ENCODE measurements at places on chromosomes 7 and 10.

DNA sequence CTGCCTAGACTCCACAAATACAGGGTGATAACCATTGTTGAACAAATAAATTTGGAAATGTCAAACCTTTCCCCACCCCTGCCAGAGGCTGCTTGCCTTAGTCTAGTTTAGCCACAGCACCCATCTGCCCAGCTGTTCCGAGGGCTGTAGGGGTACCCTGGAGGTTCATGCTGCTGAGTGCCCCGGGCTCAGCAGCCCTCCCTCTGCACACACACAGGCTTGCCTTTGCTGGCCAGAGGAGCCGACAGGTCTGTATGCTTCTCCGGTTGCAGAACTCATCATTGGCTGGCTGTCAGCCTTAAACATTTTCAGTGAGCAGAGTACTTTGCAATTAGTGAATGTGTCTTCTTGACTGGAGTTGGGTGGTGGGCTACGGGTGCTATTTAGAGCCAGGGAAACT is 122.9 kb downstream of the NRF1 start:
- no peak for DNase-seq

DNA sequence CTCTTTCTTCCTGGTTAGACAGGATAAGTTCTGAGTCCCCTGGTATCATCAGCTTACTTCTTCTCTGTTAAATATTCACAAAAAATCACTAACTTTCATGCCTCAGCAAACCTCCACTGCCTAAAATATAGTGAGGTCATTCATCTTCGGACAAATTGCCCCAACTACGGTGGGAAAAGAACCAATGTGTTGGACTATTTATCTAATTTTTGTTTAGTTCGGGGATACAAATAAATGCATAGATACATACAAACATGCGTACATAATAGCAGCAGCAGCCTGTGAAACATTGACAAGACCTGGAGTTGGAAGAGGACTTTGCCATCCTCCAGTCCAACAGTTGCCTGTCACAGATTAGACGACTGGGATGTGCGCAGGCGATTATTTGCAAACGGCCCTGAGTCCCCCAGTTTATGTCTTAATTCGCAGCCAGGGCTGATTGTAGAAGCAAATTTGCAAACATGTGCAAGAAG is 51.5 kb downstream of the EGFR start:
- no peak for DNase-seq

DNA sequence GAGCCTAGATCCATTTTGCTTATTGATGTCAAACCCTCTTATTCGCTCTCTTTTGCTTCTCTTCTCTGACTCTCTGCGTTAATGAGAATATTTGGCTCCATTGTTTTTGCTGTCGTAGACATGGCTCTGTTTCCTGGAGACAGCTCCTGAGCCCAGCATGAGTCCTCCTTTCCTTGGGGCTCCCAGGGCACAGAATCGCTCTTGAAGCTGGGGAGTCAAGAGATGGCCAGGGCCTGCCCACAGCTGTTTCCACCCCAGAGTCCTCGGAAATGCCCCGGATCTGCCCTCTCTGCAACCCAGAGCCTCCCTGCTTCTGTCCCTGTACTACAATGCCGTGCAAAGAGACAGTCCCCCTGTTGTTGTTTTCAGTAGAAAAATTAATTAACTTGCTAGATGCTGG is 566.7 kb upstream of the FOXK1 start:
- no peak for DNase-seq

DNA sequence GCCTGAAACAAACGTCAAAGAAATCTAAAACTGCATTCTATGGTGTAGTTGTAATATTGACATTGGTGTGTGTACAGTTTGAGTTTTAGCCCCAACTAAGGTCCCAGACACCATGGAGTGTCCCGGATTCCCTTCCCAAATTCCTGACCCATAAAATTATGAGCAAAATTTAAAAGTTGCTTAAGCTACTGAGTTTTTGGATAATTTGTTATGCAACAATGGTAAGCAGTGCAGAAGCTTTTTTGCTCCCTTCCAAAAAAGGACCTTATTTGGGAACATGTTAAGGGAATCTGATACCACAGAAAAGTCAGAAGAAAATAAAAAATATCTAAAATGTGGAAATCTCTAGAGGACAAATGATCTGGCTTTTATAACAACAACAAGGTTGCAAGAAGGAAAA is 63.3 kb upstream of the KMT2E start:
- no peak for DNase-seq

GRCh38 chr7:27106181-27106900 is 3.9 kb upstream of the HOXA2 start:
- DNase-seq, result no peak

GRCh38 chr10:44356139-44357022 is 28.5 kb downstream of the CXCL12 start:
- no peak for DNase-seq

- no peak for DNase-seq
Observed at GRCh38 chr7:117901089-117901797, 28.0 kb upstream of the CTTNBP2 start.

- no peak for DNase-seq
Observed at GRCh38 chr10:5971315-5971832, 6.0 kb downstream of the IL15RA start.

GRCh38 chr7:26813432-26813831 is 51.0 kb downstream of the SKAP2 start:
- DNase-seq, result no peak

DNA sequence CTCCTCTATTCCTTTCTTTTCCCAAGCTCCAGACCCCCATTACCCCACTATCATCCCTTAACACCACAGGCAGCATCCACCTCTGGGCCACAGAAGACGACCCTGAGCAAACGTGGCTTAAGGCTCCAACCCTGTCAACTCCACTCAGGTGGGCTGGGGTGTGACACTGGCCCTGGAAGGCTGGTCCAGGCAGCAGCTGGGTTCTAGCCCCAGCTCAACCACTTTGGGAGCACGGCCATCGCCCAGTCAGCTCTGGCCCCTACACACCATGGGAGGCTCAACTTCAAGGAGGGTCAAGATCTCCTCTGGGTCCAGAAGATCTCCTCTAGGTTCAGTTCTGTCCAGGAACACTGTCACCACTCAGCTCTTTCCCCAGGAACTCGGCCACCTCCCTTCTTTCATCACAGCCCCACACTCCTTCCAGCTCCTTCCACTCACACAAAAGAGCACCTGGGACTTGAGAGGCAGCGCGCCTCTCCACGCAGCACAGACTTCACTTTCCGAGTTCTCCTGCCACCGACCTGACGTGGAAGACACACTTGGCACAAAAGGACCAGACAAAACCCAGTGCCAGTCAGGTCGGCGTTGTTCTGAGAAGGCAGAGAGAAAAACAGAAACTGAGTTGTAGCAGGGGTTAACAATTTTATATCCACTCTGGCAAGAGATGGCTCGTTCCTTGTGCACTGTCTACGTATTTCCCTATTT is 84.1 kb downstream of the CTBP2 start:
- DNase-seq, result no peak

DNA sequence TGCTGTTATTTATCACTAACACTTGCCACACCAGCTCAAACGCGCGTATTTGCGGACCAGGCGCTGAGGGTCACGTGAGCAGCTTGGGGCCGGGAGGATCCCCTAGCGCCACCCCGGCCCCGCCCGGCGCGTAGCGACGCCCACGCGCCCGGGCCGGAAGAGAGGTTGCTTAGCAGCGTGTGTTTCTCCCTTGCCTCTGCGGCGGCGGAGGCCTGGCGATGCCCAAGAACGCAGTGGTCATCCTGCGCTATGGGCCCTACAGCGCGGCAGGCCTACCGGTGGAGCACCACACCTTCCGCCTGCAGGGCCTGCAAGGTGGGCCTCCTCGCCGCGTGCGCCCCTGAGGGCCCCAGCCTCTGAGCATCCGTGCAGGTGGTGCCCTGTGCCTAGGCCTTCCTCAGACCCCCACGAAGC is at the start of gene C10orf53:
Gene C10orf53, plus strand, starts transcription at position 172 of the 414 bp plus-strand sequence. Its CDS starts 47 bp downstream, at position 219.
- DNase-seq, result no peak

DNA sequence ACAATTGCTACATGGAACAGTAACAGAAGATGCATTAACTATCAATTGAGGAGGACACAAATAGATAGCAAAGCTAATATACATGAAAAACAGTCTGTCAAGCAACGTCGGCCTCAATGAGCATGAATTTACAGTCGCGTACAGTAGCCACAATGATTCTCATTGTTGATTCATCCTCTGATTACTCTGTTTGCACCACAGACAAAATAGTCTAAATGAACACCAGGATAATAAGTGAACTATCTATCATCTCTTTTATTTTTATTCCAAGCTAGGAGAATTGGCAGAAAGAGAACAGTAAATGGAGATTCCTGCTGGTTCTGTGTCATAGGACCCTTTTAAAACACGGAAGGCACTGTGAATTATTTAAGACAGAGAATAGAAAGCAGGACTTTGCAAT is 108.5 kb downstream of the EVX1 start:
- no peak for DNase-seq

GRCh38 chr10:17907641-17908040 is 44.1 kb upstream of the SLC39A12 start:
- DNase-seq, result no peak

GRCh38 chr7:1811850-1812508 is 141.9 kb downstream of the ELFN1 start:
- peak; percentile 14 for DNase-seq

- DNase-seq, result no peak
Observed at GRCh38 chr7:100739934-100740333, 6.5 kb downstream of the ZAN start.

- no peak for DNase-seq
Observed at GRCh38 chr10:7789390-7789789, 1.4 kb downstream of the ATP5F1C start.

GRCh38 chr7:65927489-65928448 is 54.2 kb downstream of the GUSB start:
- DNase-seq, result no peak

GRCh38 chr10:29450405-29450804 is 161.5 kb downstream of the LYZL1 start:
- DNase-seq, result no peak

- peak; percentile 56 for DNase-seq
Observed at GRCh38 chr7:151110941-151111645, 24.8 kb downstream of the AGAP3 start.

- DNase-seq, result no peak
Observed at GRCh38 chr7:4800926-4801838, 25.8 kb downstream of the AP5Z1 start.

GRCh38 chr7:73659983-73660382 is 7.6 kb upstream of the VPS37D start:
- DNase-seq, result no peak

- DNase-seq, result no peak
Observed at GRCh38 chr7:391961-392524, 102.1 kb downstream of the FOXL3 start.

GRCh38 chr7:20270867-20271266 is 53.7 kb upstream of the MACC1 start:
- DNase-seq, result no peak

DNA sequence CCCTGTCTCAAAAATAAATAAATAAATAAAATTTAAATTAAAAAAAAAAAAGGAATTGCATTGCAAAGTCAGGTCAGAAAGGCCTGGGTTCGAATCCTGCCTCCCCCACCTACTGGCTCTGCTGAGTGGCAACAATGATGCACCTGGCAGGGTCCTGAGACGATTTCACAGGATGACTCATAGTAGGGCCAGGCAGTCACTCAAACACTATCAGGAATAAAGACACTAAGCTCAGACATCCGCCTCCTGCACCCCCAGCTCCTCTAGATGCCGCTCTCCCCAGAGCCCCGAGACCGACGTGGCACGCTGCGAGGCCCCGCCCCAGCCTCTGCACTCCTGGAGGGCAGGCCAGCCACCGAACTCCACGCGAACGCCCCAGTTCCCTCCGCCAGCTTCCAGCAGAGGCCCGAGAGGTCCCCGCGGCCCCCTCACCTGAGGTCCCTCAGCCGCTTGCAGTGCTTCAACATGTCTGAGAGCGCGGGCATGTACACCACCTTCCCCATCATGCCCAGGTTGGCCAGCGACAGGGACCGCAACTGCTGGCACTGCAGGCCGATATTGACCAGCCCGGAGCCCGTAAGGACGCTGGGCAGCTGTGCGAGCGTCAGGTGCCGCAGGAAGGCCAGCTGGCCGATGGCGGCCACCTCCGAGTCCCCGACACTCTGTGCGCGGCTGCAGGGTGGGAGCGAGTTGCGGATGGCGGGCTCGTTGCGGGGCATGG is 76.6 kb upstream of the TNRC18 start:
- DNase-seq, result no peak

DNA sequence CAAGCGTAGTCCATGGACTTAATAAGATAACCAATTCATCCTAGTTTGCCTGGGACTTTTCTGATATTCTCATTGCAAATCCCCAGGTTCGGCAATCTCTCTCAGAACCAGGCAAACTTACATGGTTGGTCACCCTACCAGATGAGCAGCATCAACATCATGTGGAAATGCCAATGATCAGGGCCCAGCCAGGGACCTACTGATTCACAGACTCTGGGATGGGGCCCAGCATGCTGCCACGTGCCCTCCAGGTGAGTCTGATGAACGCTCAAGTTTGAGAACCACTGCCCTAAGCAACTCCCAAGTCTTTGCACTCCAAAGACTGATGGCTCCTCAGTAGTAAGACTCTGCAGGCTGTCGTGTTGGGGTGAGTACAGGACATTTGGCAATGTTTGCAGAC is 2.7 kb downstream of the LAMB4 start:
- DNase-seq, result no peak

DNA sequence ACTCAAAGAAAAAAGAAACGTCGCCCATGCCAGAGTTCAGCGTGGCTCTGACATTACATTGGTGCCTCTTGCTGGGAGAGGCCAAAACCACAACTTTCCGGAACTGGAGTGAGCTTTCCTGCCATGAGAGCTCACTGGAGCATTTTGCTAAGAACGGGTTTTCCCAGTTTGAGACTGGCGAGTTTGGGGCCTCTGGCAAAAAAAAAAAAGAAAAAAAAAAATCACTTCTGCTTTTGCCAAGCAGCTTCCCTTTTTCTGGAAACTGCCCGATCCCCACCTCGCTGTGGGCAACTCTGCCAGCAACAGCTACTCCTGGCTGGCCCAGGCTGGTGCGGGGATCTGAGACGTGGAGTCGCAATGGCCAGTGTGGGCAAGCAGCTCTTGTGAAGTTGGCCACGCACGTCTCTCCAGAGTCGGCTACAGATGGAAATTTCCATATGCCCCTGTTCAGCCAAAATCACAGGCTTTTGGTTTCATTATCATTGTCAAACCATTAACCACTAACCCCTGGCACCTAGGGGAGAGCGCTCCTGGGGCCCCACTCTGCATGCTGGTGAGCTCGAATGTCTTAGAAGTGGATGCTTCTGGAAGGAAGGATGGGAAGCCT is 25.7 kb downstream of the PRKAG2 start:
- no peak for DNase-seq
